ENCODE measurements at places on chromosomes 4 and X. TPM values are rescaled to one million over a fixed set of nuclear protein-coding genes. Genes with fewer than 3 reads are reported as not detected.
A peak's percentile ranks its signal among the peaks of the same experiment; 100 is the strongest.

- peak; percentile 30 for DNase-seq
These were observed 38.2 kb downstream of the HPGDS start for GRCh38 chr4:94304365-94304971.

Gene PKD2
- total RNA-seq = 28.8 TPM

Gene POLN
- 3.6 TPM for total RNA-seq

Gene PORCN
- total RNA-seq = 8.4 TPM

DNA sequence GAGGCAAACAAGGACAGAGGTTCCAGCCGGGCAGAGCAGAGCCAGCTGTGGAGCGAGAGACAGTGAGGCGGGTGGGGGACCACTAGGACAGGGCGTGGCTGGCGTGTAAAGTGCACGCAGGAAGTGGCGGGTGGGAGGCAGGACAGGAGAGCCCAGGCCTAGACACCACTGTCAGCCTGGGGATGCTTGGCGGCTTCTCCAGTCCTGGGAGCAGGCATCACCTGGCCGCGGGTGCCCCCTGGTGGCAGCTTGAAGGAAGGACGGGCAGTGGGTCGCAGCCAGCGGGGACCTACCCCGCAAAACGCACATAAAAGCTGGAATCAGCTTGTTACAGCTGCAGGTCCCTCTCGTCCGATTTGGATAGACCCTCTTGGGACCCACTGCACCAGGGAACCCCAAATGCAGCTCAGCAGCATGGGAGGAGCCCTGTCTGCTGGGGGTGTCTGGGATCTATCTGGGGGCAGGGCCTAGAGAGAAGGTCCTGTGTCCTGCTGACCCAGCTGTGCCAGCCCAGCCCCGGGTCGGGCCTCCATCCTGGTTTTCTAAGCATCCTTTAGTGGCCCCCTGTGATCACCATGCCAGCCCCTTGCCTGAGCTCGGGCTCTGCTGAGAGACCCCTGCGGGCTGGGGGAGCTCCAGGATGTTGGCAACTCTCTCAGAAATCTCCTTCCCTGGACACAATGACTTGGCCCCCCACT lies 57.7 kb downstream of the WFS1 start:
- DNase-seq = peak; percentile 95

Gene RHOXF2B
- not detected for total RNA-seq

DNA sequence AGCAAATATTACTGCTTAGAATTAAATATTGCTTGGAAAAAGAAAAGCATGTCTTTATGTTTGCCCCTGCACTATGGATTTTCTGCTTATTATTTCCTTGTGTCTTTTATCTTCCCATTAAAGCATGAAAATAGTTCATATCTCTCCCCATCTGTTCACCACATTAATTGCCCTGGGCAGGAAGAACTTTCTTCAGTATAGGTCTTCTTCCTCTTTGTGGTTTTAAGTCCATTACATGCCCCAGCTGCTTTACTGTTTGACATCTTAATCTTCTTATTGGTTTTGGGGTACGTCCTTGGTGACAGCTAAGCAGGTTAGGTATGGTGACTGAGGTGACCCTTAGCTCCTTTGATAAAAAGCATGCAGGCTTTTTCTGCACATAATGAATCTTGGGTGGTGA lies 157.3 kb downstream of the AASDH start:
- DNase-seq = no peak

GRCh38 chrX:123340696-123341095 lies 156.6 kb downstream of the GRIA3 start:
- DNase-seq = no peak

Gene CLDN22
- total RNA-seq = not detected

- DNase-seq = no peak
These were observed 15.4 kb downstream of the IQSEC2 start for GRCh38 chrX:53265771-53266574.
